ENCODE measurements at places on chromosomes 3 and 15. TPM values are rescaled to one million over a fixed set of nuclear protein-coding genes. Genes with fewer than 3 reads are reported as not detected.

The PYGO1 gene
- not detected for total RNA-seq

DNA sequence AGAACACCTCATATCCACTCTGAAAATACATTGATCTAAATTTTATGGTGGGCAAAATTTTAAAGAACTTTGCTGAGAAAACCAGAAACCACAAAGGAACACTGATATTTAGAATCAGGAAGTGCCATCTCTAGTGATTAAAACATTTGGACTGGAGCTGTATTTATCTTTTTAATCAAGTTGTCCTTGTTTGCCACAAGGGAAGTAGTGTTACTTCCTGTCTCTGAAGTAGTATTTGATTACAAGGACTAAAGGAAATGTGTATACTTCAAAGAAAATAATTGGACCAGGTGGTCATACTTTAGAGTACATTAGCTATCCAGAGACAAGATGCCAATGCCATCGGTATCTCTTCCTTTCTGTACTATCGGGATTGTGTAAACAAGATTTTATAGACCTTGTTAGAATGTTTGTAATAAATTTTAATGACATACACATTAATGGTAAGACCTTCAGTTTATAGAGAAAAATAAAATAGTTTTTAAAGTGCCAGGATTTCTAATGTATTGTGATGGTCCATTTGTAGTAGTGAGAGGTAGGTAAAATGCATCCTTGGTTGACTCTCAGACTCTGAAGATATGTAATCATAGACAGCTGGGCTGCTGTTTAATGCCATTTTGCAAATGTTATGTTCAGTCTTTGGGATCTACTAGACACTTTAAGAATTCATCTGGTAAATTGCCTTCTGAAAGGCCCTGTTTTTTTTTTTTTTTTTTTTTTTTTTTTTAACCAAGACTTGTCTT is 131.9 kb downstream of the B3GALNT1 start:
- H3K4me3 ChIP-seq, result no peak overlapping the region
- peaks cover 8% of the 10 kb centered on the region for H3K4me1 ChIP-seq
- no peak overlapping the region for H3K27ac ChIP-seq
- no peaks in the 10 kb centered on the region for H3K27me3 ChIP-seq
- no peaks in the 10 kb centered on the region for H3K36me3 ChIP-seq

DNA sequence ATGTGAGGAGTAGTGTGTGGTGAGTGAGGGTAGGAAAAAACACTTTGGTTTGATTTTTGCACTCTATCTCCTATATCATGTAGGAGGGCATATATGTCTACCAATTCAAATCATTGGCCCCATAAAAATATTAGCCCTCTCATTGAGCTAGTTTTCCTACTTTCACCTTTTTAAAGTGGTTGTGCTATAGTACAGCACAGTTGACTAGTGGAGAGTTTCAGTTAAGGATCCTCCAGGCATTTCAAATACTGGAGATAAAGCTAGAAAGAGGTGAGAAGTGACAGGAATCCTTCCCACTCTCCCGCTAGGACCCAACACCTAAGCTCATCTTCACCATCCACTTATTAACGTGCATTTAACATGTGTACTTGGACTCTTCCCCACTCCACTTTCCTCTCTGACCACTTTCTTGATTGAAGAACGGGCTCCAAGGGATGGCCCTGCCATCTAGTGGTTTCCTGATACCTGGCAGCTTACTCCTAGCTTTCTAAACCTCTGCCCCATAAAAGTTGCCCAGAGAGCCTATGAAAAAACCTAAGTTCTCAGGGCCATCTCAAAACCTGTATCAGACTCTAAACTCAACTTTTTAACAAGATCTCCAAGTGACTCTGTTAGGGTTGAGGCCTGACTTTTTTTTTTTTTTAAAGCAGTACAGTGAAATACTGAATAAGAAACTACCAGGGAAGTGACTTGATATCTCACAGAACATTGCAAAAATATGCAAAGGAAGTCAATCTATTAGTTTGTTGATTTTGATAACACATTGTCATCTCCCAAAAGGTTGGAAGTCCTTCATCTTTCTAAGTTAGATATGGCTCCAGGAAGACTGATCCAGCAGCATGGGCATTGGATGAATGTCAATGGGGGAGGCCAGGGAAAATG is 17.9 kb downstream of the IL12A start:
- peak; percentile 47 for DNase-seq
- no peaks in the 10 kb centered on the region for H3K36me3 ChIP-seq
- peaks cover 5% of the 10 kb centered on the region for H3K4me1 ChIP-seq
- no peak overlapping the region for H3K27ac ChIP-seq

DNA sequence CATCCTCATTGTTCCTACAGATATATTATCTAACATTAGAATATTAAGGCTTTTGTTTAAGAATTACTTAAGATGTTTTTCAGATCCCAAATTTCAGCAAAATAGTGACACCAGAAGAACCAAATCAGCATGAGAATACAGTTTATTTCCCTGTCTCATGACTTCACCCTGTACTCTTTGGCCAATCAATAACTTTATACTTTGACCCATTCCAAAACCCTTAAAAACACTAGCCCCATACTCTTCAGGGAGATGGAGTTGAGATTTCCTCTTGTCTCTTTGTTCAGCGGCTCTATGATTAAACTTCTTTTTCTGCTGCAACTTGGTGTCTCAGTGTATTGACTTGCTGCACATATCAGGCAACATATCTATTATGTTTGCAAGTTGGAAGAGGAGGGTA is 207.7 kb downstream of the ZBBX start:
- no peak overlapping the region for H3K4me3 ChIP-seq
- no peak overlapping the region for H3K27ac ChIP-seq
- no peak for DNase-seq
- H3K36me3 ChIP-seq, result no peaks in the 10 kb centered on the region

- H3K27ac ChIP-seq, result peak overlapping the region; percentile 65
- H3K4me3 ChIP-seq, result peak overlapping the region; percentile 94
- no peak for DNase-seq
- H3K4me1 ChIP-seq, result peaks cover 24% of the 10 kb centered on the region
Measured at GRCh38 chr15:90875549-90875981, 7.2 kb downstream of the FURIN start.

All from activated CD4-positive, alpha-beta T cell treated with anti-CD3 and anti-CD28 coated beads for 36 hours (primary cell).